GM23248 (cell line): ENCODE measurements at places on chromosomes 12 and 14.
A peak's percentile ranks its signal among the peaks of the same experiment; 100 is the strongest.

DNA sequence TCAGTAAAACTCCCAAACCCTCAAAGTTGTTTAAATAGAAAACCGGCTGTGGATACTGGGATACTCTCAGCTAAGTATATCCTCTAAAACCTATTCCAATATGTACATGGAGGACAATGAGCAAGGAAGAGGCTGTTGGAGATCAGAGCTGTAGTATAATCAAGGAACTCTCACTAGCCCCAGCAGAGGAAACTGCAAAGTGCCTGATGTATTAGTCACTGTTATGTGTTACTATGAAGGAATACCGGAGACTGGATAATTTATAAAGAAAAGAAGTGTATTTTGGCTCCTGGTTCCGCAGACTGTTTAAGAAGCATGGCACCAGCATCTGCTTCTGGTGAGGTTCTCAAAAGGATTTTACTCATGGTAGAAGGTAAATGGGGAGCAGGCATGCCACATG is 65.6 kb upstream of the RPL10L start:
- no peaks in the 10 kb centered on the region for H3K36me3 ChIP-seq
- no peaks in the 10 kb centered on the region for H3K27me3 ChIP-seq
- H3K4me1 ChIP-seq, result no peaks in the 10 kb centered on the region
- no peak for DNase-seq
- no peak overlapping the region for H3K27ac ChIP-seq

DNA sequence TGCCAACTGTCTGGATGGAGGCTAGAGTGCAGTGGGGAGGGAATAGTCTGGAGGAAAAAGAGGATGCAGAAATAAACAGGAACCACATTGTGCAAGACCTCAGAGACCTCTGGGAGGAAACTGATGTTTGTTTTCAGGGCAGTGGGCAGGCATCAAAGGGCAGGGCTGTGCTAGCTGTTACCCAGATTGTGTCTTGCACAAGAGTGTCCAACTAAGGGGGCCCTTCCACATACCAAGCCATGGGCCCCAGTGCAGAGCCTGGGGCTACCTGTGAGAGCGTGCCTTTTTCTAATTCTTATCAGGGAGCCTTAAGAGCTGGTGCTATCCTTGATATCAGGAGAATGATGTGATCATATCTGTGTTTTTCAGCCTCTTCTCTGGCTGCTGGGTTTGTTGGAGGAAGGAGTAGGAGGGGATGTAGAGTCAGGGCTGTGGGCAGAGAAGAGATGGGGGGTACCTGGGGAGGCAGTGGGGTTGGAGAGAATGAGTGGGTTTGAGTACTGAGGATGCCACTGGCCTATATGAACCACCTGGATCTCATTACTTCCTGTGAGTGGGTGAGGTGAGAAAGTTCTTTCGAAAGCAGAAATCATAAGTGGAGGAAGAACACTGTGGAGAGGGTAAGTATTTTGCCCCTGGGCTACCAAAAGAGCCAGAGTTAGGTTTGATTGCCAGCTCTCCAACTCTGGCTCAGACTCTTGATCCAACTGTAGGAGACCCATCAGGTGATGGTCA is 259.2 kb upstream of the CRY1 start:
- no peak for DNase-seq
- H3K36me3 ChIP-seq, result no peaks in the 10 kb centered on the region
- no peak overlapping the region for H3K4me3 ChIP-seq
- H3K27ac ChIP-seq, result no peak overlapping the region

- H3K27ac ChIP-seq, result no peak overlapping the region
- DNase-seq, result no peak
- no peaks in the 10 kb centered on the region for H3K27me3 ChIP-seq
These were observed 22.8 kb downstream of the TPCN1 start for GRCh38 chr12:113244047-113244460.

DNA sequence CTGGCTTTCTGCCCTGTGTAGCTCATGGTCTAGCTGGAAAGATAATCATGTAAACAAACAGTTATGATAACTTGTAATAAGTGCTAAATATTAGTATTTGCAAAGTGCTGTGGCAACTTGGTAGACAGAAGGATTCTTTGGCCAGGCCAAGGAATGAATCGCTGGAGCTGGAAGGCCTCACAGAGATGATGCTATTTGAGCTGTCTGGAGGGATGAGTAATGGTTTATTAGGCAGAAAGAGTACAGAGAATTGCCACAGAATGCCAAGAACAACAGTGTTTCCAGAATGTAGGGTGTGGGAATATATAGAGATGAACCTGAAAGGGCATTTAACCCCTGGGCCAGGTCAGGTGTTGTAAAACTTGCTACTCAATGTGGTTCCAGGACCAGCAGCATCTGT is 27.6 kb downstream of the OTX2 start:
- H3K27me3 ChIP-seq, result no peaks in the 10 kb centered on the region
- H3K36me3 ChIP-seq, result no peaks in the 10 kb centered on the region
- H3K27ac ChIP-seq, result no peak overlapping the region
- no peak overlapping the region for H3K4me3 ChIP-seq

DNA sequence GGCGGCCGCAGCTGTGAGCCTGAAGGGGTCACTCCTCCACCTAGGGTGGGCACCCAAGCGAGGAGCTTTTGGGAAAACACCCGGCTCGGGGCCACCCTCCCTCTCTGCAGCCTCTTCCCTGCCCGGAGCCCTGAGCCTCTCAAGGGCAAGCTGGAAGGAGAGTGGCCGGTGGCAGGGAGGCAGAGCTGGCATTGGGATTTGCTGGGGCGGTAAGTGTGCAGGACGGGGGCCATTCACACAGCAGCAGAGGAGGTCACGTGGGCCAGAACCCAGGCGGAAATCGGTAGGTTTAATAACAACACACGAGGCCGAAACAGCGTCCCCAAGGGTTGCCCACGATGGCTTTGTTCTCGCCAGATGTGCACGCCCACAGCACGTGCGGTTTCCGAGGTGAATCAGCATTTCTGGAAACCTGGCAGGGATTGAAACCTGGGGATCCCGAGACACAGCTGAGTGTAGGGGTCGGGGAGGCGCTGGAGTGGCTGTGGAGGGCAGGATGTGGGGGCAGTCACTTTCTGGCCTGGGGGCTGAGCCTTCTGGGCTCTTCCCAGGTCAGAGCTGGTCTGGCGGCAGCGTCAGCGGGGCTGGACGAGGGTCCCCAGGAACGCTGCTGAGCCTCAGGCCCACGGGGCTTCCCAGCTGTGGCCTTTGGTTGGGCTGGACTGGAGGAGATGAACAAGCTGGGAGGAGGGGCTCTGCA is 23.5 kb downstream of the NOC4L start:
- DNase-seq, result no peak
- H3K4me1 ChIP-seq, result peaks cover 14% of the 10 kb centered on the region; the same call in 1 of the 2 replicates
- H3K27ac ChIP-seq, result no peak overlapping the region
- H3K27me3 ChIP-seq, result no peaks in the 10 kb centered on the region
- no peaks in the 10 kb centered on the region for H3K36me3 ChIP-seq

DNA sequence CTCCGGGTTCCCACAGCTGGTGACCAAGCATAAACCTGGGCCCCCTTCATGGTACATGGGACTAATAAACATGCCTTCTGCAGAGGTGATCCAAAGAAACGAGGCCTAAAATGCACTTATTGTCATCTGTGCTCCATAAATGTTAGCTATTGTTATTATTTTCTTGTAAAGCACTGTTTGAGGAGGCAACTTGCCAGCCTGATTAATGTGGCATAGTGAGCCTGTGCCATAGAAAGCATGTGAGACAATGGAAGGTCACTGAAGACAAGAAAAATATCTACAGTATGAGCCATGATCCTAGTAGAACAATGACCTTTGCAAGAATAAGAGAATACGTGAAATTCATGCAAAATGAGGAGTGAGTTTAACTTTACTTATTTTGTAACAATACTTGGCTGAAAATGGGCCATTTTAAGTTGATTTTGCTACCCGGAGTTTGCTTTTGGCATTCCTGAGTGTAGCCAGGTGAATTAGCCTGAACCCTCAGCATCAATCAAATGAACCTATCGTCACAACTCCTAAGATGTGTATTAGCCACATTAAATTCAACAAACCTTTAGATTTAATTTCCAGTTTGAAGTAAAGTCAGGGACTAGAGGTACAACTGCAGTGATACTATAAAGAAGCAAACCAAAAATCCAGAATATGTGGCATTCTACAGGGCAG is 52.2 kb downstream of the CPM start:
- no peaks in the 10 kb centered on the region for H3K4me1 ChIP-seq
- no peaks in the 10 kb centered on the region for H3K27me3 ChIP-seq

GRCh38 chr12:52879394-52880351 is 25.2 kb downstream of the KRT8 start:
- peak; percentile 92 for DNase-seq
- no peaks in the 10 kb centered on the region for H3K36me3 ChIP-seq
- no peaks in the 10 kb centered on the region for H3K27me3 ChIP-seq

DNA sequence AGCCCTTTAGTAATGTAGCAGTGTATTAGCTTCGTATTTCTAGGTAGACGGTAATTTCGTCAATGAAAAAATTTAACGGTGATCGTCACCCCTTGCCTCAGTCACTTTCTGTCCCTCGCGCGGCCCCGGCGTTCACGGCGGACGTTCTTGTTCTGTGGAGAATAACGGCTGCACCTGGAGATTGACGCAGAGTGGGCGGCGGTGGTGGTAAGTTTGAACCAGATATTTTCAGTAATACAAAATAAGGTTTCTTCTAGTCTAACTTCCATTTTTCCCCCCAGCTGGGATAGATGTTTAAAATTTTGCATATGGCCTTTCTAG is 341 bp downstream of the ZNF10 start:
- H3K4me3 ChIP-seq, result peak overlapping the region; percentile 95
- DNase-seq, result peak; percentile 57
- H3K4me1 ChIP-seq, result no peaks in the 10 kb centered on the region
- no peaks in the 10 kb centered on the region for H3K27me3 ChIP-seq
- peaks cover 9% of the 10 kb centered on the region; the same call in 1 of the 2 replicates for H3K36me3 ChIP-seq
- H3K27ac ChIP-seq, result peak overlapping the region; percentile 98

DNA sequence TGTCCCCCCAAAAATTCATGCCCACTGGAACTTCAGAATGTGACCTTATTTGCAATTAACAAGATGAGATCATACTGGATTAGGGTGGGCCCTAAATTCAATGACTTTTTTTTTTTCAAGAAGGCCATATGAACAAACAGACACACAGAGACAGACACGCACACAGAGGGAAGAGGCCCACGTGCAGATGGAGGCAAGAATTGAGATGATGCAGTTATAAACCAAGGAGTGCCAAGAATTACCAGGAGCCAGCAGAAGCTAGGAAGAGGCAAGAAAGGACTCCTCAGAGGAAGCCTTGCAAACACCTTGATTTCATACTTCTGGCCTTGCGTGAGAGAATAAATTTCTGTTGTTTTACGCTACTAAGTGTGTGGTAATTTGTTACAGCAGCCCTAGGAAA is 33.4 kb downstream of the NELL2 start:
- no peaks in the 10 kb centered on the region for H3K4me1 ChIP-seq
- H3K27ac ChIP-seq, result no peak overlapping the region
- no peak for DNase-seq
- no peaks in the 10 kb centered on the region for H3K27me3 ChIP-seq
- H3K4me3 ChIP-seq, result no peak overlapping the region

DNA sequence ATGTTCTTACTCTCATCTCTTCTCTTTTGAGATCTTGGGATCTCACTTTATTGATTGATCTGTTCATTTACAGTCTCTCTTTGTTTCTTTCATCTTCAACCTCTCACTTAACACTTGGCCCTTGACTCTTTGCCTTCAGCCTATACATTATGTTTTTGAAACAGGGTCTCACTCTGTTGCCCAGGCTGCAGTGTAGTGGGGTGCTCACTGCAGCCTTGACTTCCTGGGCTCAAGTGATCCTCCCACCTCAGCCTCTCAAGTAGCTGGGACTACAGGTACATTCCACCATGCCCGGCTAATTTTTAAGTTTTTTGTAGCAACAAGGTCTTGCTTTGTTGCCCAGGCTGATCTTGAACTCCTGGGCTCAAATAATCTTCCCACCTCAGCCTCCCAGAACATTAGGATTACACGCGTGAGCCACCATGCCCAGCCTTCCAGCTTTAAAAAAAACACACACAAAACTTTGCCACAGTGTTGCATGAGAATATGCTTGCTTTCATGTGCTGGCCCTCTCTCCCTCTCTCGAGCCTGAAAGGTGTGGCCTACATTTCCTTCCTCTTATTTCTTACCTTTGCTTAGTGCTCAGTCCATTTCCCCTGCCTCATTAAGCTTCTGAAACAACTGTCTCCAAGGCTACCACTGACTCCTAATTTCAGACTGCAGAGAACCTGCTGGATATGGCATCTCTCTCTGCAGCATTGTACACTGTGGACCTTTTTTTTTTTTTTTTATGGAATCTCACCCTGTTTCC is 9.9 kb downstream of the DIP2B start:
- H3K36me3 ChIP-seq, result no peaks in the 10 kb centered on the region
- H3K4me3 ChIP-seq, result no peak overlapping the region
- no peaks in the 10 kb centered on the region for H3K27me3 ChIP-seq

GRCh38 chr12:72570601-72571000 is 298.4 kb downstream of the TRHDE start:
- H3K27me3 ChIP-seq, result no peaks in the 10 kb centered on the region
- no peaks in the 10 kb centered on the region for H3K36me3 ChIP-seq
- no peak overlapping the region for H3K4me3 ChIP-seq
- DNase-seq, result no peak
- H3K27ac ChIP-seq, result no peak overlapping the region

DNA sequence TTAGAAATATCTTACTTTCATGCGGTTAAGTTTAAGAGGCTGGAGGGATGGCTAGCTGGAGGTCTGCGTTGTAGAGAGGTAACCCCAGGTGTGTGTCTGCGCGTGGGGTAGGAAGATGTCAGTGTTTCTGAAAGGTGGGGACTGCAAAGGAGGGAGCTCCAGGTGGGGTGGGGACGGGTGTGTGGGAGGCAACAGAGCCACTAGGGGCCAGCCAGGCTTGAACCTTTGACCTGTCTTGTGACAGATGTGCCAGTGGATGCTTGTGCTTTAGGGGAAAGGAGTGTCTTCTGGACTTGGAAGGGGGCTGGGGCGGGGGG is 841 bp downstream of the GLI1 start:
- H3K4me3 ChIP-seq, result peak overlapping the region; percentile 81
- H3K4me1 ChIP-seq, result peaks cover 13% of the 10 kb centered on the region
- no peaks in the 10 kb centered on the region for H3K36me3 ChIP-seq
- H3K27me3 ChIP-seq, result no peaks in the 10 kb centered on the region
- DNase-seq, result no peak

GRCh38 chr14:104322531-104323366 is 184.4 kb downstream of the KIF26A start:
- H3K36me3 ChIP-seq, result no peaks in the 10 kb centered on the region
- H3K27me3 ChIP-seq, result no peaks in the 10 kb centered on the region
- no peak for DNase-seq
- no peak overlapping the region for H3K4me3 ChIP-seq
- H3K4me1 ChIP-seq, result no peaks in the 10 kb centered on the region

DNA sequence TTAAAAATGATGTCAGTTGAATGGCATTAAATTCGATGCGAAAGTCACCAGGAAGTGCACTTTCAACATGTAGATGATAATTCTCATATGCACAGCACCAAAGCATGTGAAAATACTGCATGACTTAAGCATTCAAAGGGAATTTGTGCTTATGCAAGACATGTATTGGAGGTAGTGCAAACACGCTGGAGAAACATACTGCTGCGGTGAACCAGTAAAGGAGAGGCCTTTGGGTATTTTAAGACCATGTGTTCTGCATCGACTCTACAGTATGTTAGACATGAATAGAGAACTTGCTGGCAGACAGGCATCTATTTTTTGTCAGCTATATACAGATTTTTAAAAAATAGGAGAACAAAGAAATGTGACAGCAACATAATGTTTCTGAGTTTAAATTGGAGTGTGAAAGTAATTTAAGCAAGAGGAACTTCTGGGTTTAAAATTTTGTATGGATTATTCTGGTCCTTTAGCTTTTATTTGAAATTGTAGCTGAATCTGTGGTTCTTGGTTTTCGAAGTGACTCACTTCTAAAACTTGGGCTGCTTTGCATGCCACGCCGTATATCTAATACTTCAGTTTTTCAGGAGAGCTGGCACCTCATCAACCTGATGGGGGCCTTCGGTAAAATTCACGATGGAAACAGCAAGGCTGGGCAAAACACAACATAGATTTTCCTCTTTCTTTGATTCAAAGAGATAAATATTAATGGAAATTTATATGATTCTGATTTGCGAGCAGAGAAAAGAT is 408.7 kb downstream of the APAF1 start:
- H3K27me3 ChIP-seq, result no peaks in the 10 kb centered on the region
- no peaks in the 10 kb centered on the region for H3K4me1 ChIP-seq
- no peak overlapping the region for H3K4me3 ChIP-seq
